ENCODE measurements at places on chromosomes 2 and 18.

- no peak for DNase-seq
Observed at GRCh38 chr18:79068341-79068936, 755 bp upstream of the ATP9B start.

GRCh38 chr2:100427627-100428258 is 10.3 kb upstream of the CHST10 start:
- DNase-seq = peak; percentile 62

GRCh38 chr2:47243596-47244323 is 88.7 kb upstream of the STPG4 start:
- DNase-seq = no peak

- DNase-seq = no peak
Observed at GRCh38 chr18:50356036-50356945, 18.6 kb upstream of the SKA1 start.

- DNase-seq = no peak
Observed at GRCh38 chr2:164954954-164955701, at the start of gene SLC38A11. Gene SLC38A11 (minus strand): TSS chr2:164955525. CDS start chr2:164955247, 278 bp downstream.

GRCh38 chr2:51722311-51722710 is 690.4 kb upstream of the NRXN1 start:
- DNase-seq = no peak

DNA sequence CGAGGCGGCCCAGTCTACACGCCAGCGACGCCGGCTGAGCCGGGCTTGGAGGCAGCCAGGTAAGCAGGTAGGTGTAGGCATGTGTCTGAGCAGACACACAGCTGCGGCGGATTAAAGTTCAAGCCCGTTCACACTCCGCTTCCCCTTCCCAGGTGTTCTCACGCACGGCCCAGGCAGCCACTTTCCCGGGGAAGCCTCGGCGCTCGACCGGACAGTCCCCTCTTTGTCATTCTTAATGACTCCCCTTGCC is 367 bp downstream of the TGFA start:
- DNase-seq = no peak

DNA sequence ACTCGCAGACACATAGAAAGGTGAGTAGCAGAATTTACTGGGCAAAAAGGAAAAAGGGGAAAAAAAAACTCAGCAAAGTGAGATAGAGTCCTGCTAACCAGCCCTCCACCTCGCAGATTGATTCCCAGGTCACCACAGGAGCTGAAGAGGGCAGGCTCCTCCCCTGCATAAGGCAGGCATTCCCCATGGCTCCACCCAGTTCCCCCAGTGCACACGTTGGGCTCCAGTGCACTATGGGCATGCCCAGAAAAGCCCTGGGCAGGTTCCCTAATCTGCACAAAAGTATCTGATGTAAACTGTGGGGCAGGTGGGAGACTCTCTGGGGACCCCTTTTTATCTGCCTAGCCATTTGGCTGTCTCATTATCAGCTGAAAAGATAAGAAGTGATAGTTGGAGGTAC is 461.2 kb upstream of the TMEFF2 start:
- DNase-seq = no peak

GRCh38 chr2:215507136-215507535 is 71.3 kb upstream of the FN1 start:
- no peak for DNase-seq

DNA sequence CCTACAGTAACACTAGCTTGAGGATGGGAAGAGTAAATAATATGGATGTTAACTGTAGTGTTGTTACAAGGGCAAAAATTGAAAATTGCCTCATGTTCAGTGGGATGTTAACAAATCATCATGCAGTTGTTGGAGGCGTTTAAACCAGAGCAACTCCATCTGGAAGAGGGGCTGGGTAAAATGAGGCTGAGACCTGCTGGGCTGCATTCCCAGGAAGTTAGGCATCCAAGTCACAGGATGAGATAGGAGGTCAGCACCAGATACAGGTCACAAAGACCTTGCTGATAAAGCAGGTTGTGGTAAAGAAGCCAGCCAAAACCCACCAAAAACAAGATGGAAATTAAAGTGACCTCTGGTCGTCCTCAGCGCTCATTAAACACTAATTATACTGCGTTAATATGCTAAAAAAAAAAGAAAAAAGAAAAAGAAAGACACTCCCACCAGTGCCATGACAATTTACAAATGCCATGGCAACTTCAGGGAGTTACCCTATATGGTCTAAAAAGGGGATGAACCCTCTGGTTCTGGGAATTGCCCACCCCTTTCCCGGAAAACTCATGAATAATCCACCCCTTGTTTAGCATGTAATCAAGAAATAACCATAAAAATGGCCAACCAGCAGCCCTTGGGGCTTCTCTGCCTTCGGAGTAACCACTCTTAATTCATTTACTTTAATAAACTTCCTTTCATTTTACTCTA is 101.4 kb downstream of the MYO5B start:
- no peak for DNase-seq

DNA sequence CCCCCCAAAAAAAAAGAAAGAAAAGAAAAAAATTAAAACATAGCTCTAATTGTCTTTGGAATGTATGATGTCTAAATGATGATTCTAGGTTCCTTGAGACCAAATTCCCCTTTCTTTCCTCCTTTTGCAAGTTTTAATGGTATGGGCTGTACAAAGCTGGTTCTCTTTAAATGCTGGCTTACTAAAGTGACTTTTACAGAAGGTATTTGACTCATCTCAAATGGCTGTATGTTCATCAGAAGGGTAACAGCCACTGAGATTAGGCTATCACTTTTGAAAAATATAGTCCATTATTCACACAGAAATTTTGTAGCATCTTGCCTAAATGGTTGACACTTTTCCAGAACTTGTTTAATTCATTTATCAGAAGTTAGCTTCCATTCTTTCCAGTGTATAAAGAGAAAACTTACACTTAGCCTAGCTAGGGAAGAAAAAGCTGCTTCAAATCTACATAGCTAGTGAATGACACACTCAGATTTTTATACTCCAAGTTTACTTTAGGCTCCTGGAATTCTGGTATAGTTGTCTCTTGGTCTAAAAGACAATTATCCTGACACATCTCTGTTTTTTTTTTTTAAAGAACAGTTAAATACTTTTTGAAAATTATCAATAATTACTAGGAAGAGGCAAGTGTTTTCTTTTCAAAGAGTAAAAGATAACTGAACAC is 622.6 kb downstream of the LRP1B start:
- no peak for DNase-seq

DNA sequence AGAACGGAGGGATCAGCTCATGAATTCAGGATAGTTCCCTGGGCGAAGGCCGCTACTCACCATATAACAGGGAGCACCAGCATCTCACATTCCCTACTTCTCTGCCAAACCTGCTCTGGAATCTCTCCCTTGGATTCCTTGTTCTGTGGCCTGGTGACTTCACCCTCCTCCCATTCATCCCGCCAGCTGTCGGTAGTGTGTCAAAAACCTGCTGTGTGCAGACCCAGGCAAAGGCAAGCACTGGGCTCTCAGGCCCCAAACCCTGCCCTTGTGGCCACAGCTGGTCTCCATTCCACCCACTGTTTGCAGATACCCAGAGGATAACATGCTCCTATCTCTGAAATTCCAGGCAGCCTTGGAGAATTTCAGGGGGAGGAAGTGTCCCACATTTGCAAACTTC is 151.6 kb downstream of the CAPN13 start:
- DNase-seq = no peak

GRCh38 chr2:213001297-213001910 is 150.0 kb downstream of the IKZF2 start:
- no peak for DNase-seq

DNA sequence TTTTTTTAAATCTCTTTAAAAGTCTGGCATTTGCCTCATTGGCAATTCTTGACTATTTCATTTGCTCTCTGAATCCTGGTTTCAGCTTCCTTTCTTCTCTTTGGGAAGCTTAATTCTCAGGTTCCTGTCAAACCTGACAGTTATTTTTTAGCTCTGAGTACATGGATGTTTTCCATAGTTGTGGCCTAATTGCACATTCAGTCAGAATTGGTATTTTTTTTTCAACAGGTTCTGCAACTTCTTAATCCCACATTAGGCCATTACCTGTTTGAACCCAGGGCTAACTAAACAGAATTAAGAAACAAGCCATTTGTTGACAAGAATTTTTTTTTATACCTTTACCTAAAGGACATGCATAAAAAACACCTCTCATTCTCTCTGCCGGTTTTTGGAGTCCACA is 338.8 kb downstream of the SETBP1 start:
- DNase-seq = no peak

GRCh38 chr2:85246348-85246747 is 81.4 kb downstream of the TGOLN2 start:
- no peak for DNase-seq

- no peak for DNase-seq
Observed at GRCh38 chr18:36931106-36931505, 102.2 kb downstream of the KIAA1328 start.

- no peak for DNase-seq
Observed at GRCh38 chr2:209642146-209642820, 129.3 kb upstream of the UNC80 start.

Data from stimulated activated CD4-positive, alpha-beta T cell treated with anti-CD3 and anti-CD28 coated beads, Interleukin-12 subunit alpha, Interleukin-12 subunit beta, amount 100 ng/mL, for 4 hours (primary cell).